ENCODE measurements at places on chromosomes 3 and 15. TPM values are rescaled to one million over a fixed set of nuclear protein-coding genes. Genes with fewer than 3 reads are reported as not detected.

GRCh38 chr15:73225358-73226015, 143.3 kb downstream of the HCN4 start:
- H3K36me3 ChIP-seq, result no peaks in the 10 kb centered on the region
- H3K27ac ChIP-seq, result no peak overlapping the region
- H3K27me3 ChIP-seq, result no peaks in the 10 kb centered on the region
- H3K4me3 ChIP-seq, result no peak overlapping the region
- H3K4me1 ChIP-seq, result no peaks in the 10 kb centered on the region
- DNase-seq, result no peak

GRCh38 chr3:156170571-156170970, 50.2 kb downstream of the KCNAB1 start:
- H3K27me3 ChIP-seq, result no peaks in the 10 kb centered on the region
- H3K27ac ChIP-seq, result no peak overlapping the region
- no peak overlapping the region for H3K4me3 ChIP-seq
- no peak for DNase-seq

- H3K4me3 ChIP-seq, result no peak overlapping the region
- H3K27me3 ChIP-seq, result no peaks in the 10 kb centered on the region
- no peak for DNase-seq
- H3K27ac ChIP-seq, result no peak overlapping the region
These were observed 94.6 kb downstream of the GMNC start for GRCh38 chr3:190767851-190768250.

GRCh38 chr15:85543741-85544155, 163.3 kb downstream of the AKAP13 start:
- no peaks in the 10 kb centered on the region for H3K36me3 ChIP-seq
- H3K27me3 ChIP-seq, result no peaks in the 10 kb centered on the region
- no peak overlapping the region for H3K27ac ChIP-seq
- H3K4me1 ChIP-seq, result peaks cover 15% of the 10 kb centered on the region
- DNase-seq, result peak; percentile 70

GRCh38 chr3:73653351-73653750, 28.6 kb upstream of the PDZRN3 start:
- no peaks in the 10 kb centered on the region for H3K36me3 ChIP-seq
- no peaks in the 10 kb centered on the region for H3K4me1 ChIP-seq
- no peak overlapping the region for H3K27ac ChIP-seq
- H3K27me3 ChIP-seq, result no peaks in the 10 kb centered on the region

DNA sequence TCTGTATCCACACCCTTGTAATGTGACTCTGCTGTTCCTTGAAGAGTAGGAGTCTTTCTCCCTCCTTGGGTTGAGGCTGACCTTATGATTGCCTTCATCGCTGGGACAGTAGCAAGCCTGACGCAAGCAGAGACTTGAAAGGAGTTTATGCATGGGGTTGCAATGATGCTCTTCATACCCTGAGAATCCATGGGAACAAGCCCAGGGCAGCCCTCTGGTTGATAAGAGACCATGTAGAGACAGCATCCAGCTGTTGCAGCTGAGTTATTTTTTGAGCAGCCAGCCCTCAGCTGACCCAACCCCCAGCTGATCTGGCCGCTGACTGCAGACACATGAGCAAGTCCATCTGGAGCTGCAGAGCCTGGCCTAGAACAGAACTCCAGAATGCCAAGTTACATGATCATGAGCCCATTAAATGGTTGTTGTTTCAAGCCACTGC, 60.6 kb upstream of the ARNT2 start:
- H3K4me1 ChIP-seq, result no peaks in the 10 kb centered on the region
- H3K36me3 ChIP-seq, result no peaks in the 10 kb centered on the region
- no peak overlapping the region for H3K4me3 ChIP-seq
- peaks cover 3% of the 10 kb centered on the region for H3K27me3 ChIP-seq

DNA sequence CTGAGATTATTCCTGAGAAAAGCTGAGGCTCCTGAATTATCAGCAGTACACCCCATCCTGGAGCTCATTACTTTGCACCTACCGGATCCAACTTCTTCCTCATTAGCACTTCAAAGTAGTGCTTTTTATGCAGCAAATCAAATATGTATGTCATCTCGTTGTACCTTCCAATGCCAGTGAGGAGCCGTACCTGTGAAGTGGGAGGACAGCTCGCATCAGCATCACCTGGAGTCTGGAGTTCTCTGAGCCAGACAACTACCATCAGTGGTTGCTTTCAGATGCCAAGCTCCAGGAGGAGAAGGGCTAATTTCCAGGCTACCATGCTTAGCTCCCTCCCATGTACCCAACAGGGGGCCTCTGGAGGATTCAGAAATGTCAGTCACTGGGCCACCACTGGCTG, 32.4 kb downstream of the EIF3J start:
- peaks cover 42% of the 10 kb centered on the region for H3K36me3 ChIP-seq
- H3K27me3 ChIP-seq, result no peaks in the 10 kb centered on the region
- H3K27ac ChIP-seq, result no peak overlapping the region
- no peak overlapping the region for H3K4me3 ChIP-seq
- no peaks in the 10 kb centered on the region for H3K4me1 ChIP-seq

- H3K27me3 ChIP-seq, result no peaks in the 10 kb centered on the region
- no peak overlapping the region for H3K4me3 ChIP-seq
- no peak overlapping the region for H3K27ac ChIP-seq
- no peaks in the 10 kb centered on the region for H3K4me1 ChIP-seq
These were observed 681.2 kb downstream of the SQOR start for GRCh38 chr15:46316024-46316423.

DNA sequence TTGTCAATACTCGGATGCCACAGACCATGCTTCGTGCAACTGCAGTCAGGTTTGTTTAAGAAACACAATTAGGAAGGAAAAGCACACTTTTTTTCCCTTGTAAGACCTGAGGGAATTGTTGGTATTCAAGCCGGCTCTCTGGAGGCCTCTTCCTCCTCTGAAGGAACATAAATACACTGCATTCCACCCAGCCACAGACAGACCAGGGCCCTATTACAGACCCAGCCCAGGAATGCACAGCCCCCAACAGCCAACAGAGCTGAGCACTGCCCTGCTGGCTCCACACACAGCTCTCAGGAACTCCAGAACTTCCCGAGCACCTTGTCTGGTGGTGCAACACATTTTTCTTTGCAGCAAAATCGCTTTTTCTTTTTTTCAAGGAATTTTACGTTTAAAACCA, 488.7 kb upstream of the PROK2 start:
- peaks cover 40% of the 10 kb centered on the region for H3K4me1 ChIP-seq
- no peaks in the 10 kb centered on the region for H3K36me3 ChIP-seq
- H3K4me3 ChIP-seq, result no peak overlapping the region
- H3K27me3 ChIP-seq, result no peaks in the 10 kb centered on the region

DNA sequence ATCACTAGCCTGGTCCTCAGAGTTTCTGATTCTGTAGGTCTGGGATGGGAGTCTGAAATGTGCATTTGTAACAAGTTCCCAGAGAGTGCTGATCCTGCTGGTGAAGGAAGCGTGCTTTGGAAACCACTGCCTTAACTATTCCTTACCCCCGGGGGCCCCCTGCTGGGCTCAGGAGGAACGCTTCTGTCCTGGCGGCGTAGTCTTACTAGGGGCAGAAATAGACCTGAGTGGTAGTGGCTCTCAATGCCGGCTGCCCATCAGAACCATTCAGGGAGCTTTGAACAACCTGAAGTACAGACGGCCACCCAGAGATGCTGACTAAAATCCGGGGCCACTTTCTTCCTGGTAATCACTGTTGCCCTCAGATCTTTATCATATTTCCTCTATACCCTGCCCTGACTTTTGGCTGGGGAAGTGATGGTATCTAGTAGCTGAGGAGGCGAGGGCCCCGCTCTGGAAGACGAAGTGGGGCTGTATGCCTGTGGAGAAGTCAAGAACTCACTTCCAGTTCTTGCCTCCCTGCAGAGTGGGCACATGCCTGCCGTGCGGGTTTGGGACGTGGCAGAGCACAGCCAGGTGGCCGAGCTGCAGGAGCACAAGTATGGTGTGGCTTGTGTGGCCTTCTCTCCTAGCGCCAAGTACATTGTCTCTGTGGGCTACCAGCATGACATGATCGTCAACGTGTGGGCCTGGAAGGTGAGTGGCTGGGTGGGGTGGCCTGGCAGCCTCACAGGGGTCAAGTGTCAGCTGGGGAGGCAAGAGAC, 16.3 kb upstream of the JMJD7 start:
- no peaks in the 10 kb centered on the region for H3K36me3 ChIP-seq
- H3K27me3 ChIP-seq, result no peaks in the 10 kb centered on the region

The SKIC8 gene
- total RNA-seq, result 60.2 TPM

The EID1 gene
- 125 TPM for total RNA-seq

The ZNF385D gene
- total RNA-seq, result not detected

The BHLHE40 gene
- total RNA-seq, result 174 TPM

The SEC61A1 gene
- total RNA-seq, result 200 TPM

The MASP1 gene
- total RNA-seq, result not detected

The SH3GL3 gene
- not detected for total RNA-seq

The MOBP gene
- not detected for total RNA-seq

The PLA2G4D gene
- total RNA-seq, result not detected

The ARID3B gene
- 30.1 TPM for total RNA-seq

Data from CD8-positive, alpha-beta memory T cell (primary cell).